ENCODE measurements at places on chromosomes 4 and X. TPM values are rescaled to one million over a fixed set of nuclear protein-coding genes. Genes with fewer than 3 reads are reported as not detected.

GRCh38 chr4:15753786-15754185 lies 24.3 kb upstream of the CD38 start:
- DNase-seq = peak; percentile 6

Gene NSUN7
- total RNA-seq = not detected

GRCh38 chrX:137915466-137915865 lies 349.5 kb downstream of the ZIC3 start:
- DNase-seq = no peak

GRCh38 chrX:140504371-140505324 lies at the start of gene SOX3:
Gene SOX3 (minus strand): TSS chrX:140505069. CDS start chrX:140505060, 9 bp downstream.
- no peak for DNase-seq

GRCh38 chrX:11193035-11193469 lies 81.9 kb downstream of the HCCS start:
- peak; percentile 53 for DNase-seq
